ENCODE measurements at places on chromosomes 7 and 10. TPM values are rescaled to one million over a fixed set of nuclear protein-coding genes. Genes with fewer than 3 reads are reported as not detected.

IQCE gene
- 22.3 TPM for total RNA-seq

CNPY1 gene
- 0.16 TPM for total RNA-seq

STEAP2 gene
- 2.3 TPM for total RNA-seq

TMEM196 gene
- 10.1 TPM for total RNA-seq

C1GALT1 gene
- total RNA-seq: 37.7 TPM

SPDYE16 gene
- total RNA-seq: not detected

PLEKHS1 gene
- total RNA-seq: not detected

GRM8 gene
- total RNA-seq: 3.7 TPM

ARMC10 gene
- 49.4 TPM for total RNA-seq

ANXA7 gene
- 34.3 TPM for total RNA-seq

VSTM4 gene
- 2.3 TPM for total RNA-seq

KCP gene
- 0.16 TPM for total RNA-seq

VWDE gene
- 1.4 TPM for total RNA-seq

FOXP2 gene
- total RNA-seq: 29.9 TPM

ABCB1 gene
- total RNA-seq: 14.7 TPM

ZNF239 gene
- 25.9 TPM for total RNA-seq

MINPP1 gene
- 25.1 TPM for total RNA-seq

CYP17A1 gene
- total RNA-seq: not detected

CTNNA3 gene
- total RNA-seq: 1.7 TPM

ADARB2 gene
- 4.8 TPM for total RNA-seq

ARMC3 gene
- total RNA-seq: 5.1 TPM

CALHM2 gene
- 3.1 TPM for total RNA-seq

FRMD4A gene
- total RNA-seq: 153 TPM

PNLIPRP2 gene
- not detected for total RNA-seq

KMT2C gene
- 77.7 TPM for total RNA-seq

PRKG1 gene
- 24.2 TPM for total RNA-seq

WIPF3 gene
- 5.6 TPM for total RNA-seq

ABI1 gene
- 65.7 TPM for total RNA-seq
